ENCODE measurements at places on chromosomes 7 and 10.

DNA sequence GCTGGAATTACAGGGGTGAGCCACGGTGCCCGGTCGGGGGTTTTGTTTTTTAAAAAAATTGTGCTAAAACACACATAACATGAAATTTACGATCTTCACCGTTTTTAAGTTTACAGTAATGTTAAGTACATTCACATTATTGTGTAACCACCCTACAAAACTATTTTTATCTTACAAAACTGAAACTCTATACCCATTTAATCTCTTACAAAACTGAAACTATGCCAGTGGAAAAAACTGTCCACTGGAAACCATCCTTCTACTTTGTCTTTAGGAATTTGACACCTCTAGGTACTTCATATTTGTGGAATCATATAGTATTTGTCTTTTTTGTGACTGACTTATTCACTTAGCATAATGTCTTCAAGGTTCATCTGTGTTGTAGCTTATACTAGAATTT is 1.0 kb upstream of the PSMC2 start:
- no peak for DNase-seq

GRCh38 chr7:46554688-46555422 is 633.8 kb upstream of the IGFBP3 start:
- DNase-seq, result no peak

GRCh38 chr7:121505021-121505420 is 108.9 kb upstream of the FAM3C start:
- no peak for DNase-seq

GRCh38 chr10:13815756-13816155 is 229.0 kb downstream of the PRPF18 start:
- no peak for DNase-seq

DNA sequence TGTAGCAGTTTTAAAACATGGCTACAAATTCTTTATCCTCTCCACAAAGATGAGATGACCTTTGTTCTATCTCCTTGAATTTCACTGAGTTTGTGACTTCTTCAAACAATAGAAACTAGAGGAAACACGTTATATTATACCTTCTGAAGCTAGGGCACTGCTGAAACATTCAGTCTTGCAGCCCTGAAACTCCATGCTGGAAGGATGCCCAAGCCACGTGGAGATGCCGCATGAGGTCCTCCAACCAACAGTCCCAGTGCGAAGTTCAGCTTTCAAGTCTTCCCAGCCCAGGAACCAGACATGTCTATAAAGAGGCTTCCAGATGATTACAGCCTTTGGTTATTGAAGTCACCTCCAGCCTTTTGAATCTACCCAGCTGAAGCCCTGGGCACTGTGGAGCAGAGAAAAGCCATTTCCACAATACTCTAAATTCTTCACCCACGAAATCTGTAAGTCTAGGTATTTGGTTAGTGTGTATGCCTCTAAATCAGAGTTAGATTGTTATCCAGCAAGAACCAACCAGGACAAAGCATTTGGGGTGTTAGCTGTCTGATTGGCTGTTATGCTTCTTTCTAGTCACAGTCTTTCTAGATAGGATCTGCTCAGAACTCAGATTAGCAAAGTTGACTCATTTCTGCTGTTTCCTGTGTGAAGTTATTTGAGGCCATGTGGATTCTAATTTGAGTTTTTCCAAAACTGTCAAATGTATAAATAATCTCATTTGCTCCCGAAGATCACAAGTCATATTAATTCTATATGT is 186.5 kb upstream of the TMEM72 start:
- DNase-seq, result no peak

GRCh38 chr10:4983615-4984216 is 19.9 kb downstream of the AKR1C2 start:
- DNase-seq, result no peak

- DNase-seq, result peak; percentile 91
Measured at GRCh38 chr7:93117852-93118530, at the start of gene SAMD9. Gene SAMD9 (minus strand): TSS chr7:93117979. CDS start chr7:93106097, 11,882 bp downstream.

GRCh38 chr7:289209-289755 is 688 bp upstream of the FOXL3 start:
- peak; percentile 9 for DNase-seq

DNA sequence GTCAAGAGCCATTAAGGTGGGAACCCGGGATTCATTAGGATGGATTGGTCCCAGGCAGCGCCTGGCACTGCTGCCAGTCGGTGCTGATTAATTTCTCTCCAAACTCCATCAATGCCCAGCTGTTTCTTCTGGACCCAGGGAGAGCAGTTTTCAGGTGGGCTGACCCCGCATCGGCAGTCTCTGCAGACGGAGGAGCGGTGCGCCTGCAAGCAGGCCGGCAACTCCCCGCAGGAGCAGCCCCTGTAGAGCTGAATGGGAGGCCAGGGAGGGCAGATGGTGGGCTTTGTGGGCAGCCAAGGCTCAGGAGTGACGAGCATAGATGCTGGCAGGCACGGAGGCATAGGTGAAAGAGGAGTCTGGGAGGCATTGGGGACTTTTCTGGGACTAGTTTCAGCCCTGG is 56.5 kb downstream of the CDH23 start:
- no peak for DNase-seq

DNA sequence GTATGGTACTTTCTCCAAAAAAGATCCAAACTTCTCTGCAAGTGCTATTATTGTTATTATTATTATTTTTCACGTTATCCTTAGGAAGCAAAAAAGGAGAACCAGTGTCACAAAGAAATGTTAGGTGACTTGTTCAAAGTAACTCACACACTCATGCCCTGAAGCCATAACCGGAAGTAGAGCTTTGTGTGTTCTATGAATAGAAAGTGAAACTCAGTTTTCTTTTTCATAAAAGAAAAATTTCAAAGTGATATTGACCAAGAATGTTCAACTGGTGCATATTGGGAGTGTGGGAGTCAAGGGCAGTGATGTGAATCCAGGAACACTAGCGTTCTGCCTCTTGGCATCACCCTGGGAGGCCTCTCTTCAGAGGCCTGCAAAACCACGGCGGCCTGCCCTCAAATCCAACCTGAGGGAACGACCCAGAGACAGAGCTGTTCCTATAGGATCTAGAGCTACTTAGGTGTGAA is 106.1 kb downstream of the PRKCQ start:
- DNase-seq, result no peak

DNA sequence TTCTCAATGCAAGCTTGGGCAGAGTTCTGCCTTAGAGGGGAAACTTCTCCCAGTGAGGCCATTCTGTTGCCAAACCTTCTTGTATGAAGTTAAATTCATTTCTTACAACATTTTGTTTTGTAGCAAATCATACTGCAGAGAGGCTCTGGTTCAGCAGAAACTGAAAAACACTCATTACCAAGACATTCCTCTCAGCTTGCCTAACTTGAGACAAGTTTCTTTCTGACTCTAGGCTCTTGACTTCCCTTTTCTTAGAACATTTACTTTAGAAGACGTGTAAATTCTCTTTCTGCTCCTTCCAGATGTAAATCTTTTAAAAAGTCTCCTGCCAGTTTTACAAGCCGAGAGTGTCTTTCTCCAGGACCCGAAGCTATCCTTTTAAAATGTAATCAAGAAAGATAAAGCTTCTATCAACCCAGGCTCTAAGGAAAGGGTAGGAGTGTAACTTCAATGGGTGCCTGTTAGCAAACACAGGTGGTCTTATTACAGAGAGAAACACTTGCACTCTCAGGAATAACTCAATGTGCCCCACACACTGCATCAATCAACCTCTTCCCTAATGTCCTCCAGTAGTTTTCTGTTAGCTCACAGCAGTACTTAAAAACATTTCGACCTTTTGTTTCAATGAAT is 80.5 kb upstream of the TAS2R16 start:
- DNase-seq, result peak; percentile 47

DNA sequence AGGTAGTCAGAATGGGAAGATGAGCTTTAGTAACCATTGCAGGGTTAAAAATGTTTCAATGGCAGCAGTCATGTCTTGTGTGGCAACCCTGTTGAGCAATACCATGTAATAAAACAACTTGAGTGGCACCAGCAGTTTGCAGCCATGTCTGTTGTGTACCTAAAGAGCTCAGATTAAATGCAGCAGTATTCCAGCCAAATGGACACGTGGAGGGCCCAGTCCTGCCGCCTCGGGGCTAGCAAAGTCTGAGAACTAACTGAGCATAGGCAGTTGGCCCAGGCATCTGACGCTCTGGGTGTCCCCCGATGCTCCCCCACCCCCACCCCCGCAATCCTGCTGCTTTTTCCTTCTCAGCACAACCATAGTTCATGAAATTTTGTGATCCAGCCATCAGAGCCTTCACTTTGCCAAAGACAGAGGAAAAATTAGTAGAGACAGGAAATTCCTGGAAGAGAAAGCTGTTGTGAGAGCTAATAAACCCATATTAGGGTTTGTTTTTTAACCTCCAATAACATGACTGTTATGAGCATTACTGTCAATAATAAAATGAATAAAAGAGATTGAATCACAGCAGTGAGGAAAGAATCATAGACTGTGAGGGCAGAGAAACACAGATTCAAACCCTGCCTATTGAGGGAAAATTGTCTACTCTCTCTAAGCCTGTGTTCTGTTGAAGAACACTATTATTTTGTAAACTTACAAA is 220.6 kb upstream of the RHOBTB1 start:
- no peak for DNase-seq

DNA sequence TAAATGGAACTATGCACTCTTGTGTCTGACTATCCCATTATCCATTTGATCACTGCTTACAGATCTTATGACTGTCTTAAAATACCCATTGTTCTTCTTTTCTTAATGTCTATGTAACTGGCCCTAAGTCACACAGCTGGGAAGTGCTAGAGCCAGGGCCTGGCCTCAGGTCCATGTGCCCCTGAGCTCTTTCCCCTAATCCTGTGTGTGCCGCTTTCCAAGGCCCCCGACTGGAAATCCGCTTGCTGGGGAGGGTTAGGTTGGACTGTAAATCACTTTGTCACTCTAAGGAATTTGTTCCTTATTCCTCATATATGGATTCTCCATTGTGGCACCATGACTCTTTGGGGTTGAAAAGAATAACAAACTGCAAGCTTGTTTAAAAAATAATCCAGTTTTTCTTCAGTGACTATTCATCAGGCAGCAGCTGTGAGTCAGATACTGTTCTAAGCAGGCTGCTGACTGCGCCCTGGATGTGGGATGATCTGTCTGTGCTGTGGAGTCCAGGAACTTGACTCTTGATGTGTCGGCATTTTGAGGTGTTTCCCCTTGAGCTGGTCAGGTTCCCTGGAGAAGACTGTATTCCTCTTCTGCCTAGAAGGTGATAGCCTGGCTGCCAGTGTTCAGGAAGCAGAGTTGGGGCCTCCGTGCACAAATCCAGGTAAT is 236.3 kb downstream of the SDK1 start:
- peak; percentile 16 for DNase-seq

DNA sequence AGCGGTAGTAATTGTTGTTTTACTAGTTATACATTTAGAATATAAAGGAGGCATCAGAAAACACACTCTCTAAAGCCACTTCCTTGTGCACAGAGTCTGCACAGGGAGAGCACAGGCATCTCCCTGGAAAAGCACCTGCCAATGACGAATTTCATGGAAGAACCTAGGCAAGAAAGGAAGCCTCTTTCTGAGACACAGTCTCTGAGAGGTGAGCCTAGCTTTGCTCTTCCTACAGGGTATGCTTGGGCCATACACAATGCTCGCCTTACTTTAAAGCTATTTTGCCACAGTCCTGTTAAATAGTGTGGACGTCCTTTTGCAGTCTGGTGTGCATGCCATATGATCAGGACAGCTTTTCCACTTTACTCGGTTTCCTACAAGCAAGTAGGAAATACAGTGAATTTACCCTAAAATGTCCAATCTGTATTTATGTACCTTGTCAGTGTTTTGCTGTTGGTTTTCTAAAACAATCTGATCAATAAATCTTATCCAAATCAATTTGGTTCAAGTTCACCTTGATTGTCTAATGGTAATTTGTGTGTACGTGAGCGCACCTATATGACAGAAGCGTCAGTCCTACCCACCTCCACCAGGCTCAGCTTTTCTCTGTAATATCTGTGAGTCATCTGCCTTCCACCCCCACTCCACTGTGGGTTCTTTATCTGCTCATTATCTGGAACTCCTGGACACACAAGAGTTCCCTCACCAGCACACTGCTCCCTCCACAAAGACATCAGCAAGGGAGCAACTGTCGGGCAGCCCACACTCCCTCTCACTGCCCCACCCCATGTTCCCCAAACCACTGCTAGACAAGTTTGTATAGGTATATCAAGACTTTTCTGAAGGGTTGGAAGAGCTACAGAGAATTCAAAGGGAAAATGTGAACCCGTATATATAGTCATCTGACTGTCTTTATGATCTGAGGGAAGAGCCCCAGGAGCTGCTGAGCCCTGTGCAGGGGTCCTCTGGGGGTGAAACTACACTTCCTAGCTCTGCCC is 65.2 kb downstream of the KLHDC10 start:
- DNase-seq, result no peak

DNA sequence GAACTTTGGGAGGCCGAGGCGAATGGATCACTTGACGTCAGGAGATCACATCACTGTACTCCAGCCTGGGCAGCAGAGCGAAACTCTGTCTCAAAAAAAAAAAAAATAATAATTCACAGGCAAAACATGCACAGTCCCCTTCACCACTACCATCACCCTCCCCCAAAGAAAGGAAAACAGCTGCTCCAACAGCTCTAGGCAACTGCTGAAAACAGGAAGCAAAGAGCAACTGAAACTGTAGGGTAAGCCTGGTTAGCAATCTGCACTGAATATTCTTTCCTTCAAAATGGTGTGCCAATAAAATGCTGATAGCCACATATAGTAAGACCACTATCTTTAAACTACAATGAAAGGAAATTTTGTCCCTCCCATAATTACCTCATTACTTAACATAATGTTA is 11.8 kb downstream of the NT5C2 start:
- DNase-seq, result peak; percentile 46

DNA sequence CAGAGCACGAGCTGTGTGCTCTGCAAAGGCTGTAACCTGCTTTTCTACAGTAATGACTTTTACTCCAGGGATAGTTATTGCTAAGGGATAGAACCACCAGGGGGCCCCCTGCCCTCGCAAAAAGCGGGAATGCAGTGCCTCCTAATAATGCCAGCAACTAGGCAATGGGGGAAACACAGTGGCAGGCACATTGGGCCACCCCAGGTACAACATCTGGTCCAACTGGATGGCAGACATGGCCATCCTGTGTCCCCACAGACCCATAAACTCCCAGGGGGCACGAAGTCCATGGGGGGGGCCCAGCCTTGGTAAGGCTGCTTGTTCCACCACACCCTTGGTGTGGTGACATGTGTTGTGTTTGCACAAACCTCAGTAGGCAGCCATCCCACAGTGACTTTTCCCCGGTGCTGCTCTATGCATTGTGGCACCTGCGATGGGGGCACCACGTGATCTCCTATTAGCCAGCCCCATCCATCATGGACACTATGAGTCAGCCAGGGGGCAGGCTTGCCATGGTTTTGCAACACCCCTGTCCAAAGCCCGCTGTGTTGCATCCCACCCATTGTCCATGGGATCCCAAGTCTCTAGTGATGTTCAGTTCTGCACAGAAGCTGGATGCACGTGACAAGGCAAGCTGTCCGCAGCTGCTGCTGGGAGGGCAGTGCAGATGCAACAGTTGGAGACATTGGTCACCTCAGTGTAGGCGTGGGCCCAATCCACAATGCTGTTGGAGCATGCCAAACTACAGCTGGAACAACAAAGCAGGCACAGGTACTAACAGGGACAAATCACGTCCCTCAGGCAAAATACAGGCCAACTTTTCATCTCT is 84.0 kb downstream of the ANLN start:
- DNase-seq, result peak; percentile 43
